Activated naive CD4-positive, alpha-beta T cell treated with Interleukin-2 at 50 U/mL for 16 hours (primary cell): ENCODE measurements at places on chromosomes 11 and 22.

DNA sequence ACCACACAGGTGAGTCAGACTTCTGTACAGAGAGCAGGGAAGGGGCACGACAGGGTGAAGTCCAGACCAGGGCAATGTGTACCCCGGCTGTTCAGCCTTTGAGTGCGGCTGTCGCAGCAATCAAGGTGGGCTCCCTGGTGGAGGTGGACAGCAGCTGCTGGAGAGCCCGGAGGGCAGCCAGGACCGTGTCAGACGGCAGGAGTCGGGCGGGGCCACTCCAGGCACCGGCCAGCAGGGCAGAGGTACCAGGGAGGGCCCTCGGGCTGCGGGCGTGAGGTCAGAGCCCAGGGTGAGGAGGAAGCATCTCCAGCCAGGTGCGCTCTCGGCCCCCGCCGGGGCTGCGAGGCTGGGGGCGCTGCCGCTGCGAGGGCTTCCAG is 802 bp upstream of the PIM3 start:
- peak; percentile 43 for DNase-seq

DNA sequence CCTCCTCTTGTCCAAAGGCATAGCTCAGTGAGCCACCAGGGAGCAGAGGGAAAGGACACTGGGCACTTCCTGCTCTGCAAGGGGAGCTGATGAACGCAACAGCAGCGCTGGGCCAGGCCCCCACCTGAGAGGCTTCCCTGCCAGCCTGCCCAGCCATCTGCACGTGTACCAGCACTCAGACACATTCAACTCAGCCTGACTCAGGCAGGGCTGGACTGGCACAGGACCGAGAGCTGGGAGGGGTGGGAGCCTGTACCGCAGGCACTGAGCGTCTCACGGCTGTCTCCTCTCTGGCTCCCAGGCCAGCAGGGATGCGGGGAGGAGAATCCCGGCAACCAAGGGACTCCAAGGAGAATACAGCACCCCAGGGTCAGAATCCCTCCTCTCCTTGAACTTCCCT is 411.8 kb downstream of the CTTN start:
- no peak for DNase-seq

DNA sequence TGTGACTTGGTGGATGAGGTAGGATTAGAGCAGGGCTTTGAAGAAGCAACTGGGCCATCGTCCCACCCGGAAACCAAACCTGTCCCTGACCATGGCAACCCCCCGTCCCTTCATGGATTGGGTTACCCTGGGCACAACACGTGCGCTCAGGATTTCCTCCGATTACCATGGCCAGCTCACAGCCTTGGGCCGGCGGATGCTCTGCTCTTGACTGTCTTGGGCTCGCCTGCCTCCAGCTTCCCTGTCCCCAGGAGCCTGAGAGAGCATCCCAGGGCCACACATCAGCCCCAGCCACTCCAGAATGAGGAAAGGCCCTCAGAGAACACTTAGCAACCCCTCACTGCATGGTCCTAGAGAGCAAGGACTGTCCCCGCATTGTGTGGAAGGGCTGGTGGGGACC is 22.8 kb downstream of the MYO7A start:
- no peak for DNase-seq

DNA sequence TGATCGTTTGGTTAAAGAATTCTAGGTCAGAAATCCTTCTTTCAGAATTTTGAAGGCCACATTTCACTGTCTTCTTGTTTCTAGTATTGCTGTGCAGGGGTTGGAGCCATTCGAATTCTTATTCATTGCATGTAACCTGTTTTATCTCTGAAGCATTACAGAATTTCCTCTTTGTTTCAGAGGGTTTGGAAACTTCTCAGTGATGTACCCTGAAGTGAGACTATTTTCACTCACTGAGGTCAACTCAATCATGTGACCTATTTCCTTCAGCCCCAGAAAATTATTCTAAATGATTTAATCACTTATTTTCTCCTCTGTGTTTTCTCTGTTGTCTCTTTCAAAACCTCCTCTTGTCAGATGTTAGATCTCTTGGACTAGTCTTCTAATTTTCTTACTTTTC is 147.8 kb downstream of the ENTHD1 start:
- no peak for DNase-seq

DNA sequence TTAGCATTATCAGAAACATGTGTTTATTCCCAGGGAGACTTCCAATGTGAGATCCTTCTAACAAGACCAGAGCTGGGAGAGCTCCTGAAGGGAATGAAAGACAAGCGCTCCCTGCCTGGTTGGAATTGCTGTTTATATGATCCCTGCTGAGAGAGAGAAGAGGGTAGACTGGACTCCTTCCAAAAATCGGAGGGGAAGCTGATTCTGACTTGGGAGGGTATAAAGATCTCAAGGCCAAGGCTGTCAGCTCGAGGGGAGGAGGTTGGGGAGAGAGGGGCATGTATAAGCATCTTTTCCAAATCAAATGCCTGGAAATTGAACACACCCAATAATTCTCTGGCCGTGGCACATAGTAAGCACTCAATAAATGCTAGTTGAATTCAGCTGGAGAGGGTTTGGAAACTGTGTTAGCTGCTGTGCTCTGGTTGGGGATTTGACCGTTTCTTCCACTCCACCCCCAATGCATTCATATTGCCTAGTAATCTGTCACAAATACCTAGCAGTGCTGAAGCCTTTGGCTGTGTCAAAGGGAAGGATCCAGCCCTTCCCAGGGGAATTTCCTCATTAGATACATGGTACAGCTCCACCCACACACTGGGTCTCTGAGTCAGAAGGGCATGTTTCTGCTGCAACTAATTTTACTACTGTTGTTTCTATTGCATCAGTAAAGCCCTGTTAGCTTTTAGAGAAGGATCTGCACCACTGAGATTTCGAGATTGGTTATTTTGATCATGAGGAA is 61.5 kb downstream of the CACNG2 start:
- DNase-seq = no peak
